ENCODE measurements at places on chromosomes 13 and 19. TPM values are rescaled to one million over a fixed set of nuclear protein-coding genes. Genes with fewer than 3 reads are reported as not detected.

Gene KCNRG
- total RNA-seq, result not detected

DNA sequence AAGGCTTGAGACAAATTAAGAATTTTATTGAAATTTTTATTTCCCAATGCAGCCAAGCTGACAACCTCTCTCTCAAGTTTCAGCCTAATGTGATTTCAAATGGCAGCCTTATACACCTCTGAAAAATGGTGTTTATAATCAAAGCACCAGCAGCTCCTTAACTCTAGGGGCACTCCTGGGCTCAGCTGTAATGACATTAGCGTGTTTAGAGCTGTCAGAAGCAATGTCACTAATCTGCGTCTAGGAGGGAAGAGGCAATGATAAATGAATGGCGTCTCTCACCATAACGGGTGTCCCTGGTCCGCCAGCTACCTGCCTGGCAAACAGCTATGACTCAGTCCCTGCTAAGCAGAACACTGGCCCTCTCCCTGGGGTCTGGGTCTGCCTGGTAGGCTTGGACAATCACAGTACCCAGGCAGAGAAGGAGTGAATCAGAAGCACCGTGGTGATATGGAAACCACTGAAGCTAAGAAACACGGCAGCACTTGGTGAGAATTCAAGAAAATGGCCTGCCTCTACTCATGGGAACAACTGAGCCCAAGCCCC lies 131.8 kb upstream of the VSTM2B start:
- no peak for DNase-seq

DNA sequence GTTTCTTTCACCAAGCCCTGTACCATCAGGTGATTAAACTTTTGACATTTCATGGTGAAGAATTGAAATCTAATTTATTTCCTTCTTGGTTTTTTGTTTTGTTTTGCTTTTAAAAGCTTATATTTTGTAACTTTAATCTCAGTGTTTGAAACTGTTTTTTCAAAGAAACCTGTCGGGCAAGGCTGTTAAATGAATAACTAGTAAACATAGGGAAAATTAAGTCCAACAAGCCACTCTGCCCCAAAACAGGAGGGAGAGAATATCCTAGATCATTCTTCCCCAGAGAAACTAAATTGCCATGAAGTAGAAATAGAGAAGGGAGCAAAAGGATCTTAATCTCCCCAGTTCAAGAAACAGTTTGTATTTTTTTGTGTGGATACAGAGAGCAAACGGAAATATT lies 98.2 kb downstream of the FREM2 start:
- no peak for DNase-seq

- no peak for DNase-seq
Observed at GRCh38 chr13:85666356-85666755, 132.9 kb downstream of the SLITRK6 start.

GRCh38 chr13:20822406-20822805 lies 48.6 kb upstream of the EEF1AKMT1 start:
- DNase-seq, result no peak

DNA sequence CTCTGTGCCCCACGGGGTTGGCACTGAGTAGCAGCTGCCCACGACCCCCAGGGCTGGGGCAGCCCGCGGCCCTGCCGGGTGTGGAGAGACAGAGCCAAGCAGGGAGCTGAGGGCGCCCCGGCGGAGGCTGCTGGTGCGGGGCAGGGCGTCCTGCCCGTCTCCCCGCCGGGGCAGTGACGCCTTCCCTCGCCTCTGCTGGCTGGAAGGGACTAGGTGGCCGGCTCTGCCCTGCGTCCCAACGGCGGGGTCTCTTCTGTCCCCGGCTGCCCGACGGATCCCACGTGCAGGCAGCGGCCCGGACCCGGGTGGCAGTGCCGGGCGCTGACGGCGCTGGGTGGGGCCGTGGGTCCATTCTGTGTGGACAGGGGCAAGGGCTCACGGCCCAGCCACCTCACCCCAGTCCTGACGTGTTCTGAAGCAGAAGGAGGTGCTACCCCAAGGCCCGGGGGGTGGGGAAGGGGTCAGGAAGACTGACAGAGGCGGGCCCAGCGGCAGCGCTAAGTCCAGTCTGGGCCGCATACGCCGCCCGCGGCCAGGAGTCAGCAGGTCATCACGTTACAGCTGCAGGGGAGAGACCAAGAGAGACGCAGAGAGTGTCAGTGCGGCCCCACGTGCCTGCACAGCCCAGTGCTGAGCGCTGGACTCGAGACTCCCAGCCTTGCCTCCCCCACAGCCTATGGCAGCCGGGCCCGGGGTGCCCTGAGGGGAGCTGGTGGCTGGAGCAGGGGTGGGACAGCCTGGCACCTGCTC lies 15.1 kb upstream of the PLPP2 start:
- DNase-seq, result no peak

Gene TEX29
- 2.9 TPM for total RNA-seq

DNA sequence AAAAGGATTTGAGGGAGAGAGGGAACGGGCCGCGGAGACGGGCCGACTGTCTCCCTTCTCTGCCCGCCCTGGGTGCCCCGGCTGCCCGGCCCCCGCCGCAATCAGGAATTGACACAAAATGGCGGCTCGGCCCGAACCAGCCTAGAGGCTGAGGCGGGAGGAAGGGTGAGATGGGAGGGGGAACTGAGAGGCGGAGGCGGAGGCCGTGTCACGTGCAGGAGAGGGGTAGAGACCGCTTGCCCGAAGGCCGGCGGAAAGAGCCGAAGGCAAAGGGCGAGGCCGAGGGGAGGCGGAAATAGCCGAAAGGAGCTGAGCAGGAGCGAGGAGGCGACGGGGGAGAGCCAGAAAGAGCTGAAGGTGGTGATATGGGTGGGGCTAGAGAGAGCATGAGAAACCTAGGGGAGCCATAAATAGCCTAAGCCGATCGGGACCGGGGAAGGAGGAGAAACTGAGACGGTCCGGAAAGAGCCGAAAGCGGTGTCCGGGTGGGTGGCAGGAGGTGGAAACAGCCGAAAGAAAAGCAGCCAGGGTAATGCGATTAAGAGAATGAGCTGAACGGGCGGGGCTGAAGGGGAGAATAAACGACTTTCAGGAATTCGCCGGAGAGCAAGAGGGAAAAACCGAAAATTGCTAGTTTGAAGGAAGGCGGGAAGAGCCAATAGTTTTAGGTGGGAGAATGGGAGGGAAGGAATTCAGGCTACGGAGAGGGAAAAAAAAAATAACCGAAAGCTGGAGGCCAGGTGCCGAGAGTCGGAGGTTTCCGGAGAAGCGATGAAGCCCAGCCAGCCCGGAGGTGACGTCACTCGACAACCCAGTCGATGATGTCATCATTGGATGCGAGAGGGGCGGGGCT lies at the start of gene ZC3H4:
ZC3H4 (minus strand) TSS at position 780 of the 853 bp plus-strand sequence. CDS start 1,192 bp downstream, outside the sequence.
- peak; percentile 99 for DNase-seq

Gene SOX1
- not detected for total RNA-seq

Gene SPRYD7
- total RNA-seq, result 5.4 TPM

DNA sequence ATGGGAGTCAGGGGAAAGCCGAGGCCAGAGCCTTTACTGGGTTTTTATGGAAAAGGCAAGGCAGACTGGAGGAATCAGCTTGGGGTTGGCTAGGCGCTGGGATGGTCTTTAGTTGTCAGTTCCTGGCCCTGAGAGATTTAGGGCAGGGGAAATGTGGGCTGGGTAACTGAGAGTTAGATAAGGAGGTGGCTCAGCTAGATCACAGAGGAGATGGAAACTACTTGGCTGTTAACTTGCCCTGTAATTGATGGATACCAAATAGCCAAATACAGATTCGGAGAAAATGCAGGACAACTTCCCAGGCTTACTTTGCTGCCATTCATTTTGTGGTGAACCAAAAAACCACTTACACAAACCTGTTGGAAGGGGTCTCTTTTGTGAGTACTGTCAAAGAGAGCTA lies 54.0 kb downstream of the LRCH1 start:
- no peak for DNase-seq

- DNase-seq, result no peak
Observed at GRCh38 chr19:1172353-1173158, 1.5 kb downstream of the SBNO2 start.

GRCh38 chr13:110254751-110255553 lies 52.0 kb downstream of the COL4A1 start:
- DNase-seq, result no peak

- no peak for DNase-seq
Observed at GRCh38 chr13:113394339-113394640, 30.4 kb upstream of the GRTP1 start.

Gene ZNF100
- 5.4 TPM for total RNA-seq

DNA sequence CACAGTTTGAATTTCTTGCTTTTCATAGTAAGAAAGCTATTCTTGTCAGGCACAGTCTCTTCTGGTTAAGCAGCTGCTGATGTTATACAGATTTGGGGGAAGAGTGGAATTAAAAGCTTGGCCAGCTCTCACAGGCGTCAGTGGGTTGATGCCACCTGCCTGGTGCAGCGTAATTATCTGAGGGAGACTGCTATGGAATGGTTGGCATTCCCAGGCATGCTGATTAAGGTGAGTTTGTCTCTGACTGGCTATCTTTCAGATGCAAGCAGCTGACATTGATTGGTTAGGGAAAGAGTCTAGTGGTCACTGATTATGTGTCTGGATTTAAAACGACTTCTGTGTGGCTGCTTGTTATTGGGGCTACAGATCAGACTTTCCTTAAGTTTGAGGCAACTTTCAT lies 948.4 kb downstream of the UQCRFS1 start:
- no peak for DNase-seq

GRCh38 chr19:11171144-11171543 lies 15.6 kb upstream of the SPC24 start:
- DNase-seq, result no peak

DNA sequence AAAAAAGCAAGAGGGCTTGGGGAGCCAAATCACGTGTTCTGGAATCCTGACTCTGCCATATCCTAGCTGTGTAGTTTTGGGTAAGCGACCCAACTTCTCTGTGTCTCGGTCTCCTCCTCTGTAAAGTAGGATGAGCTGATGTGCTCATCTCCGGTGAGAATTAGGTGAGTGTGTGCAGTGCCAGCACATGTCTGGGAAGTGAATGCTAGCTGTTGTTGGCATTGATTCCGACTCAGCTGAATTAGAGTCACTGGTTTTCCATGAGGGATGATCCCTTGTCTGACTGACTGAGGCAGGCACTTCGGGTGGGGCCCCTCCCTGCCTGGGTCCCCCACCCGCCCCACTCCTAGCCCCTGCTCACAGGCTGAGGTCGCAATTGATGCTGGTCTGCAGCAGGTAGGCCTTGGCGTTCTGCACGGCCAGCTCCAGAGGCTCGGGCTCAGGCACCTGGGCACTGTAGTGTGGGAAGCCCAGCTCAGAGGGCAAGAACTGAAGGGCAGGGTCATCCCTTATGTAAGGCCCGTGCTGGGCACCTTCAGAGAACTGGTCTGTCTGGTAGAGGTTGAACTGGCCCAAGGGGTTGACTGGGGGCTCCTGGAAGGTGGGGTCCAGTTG lies 835 bp downstream of the RSPH6A start:
- no peak for DNase-seq

DNA sequence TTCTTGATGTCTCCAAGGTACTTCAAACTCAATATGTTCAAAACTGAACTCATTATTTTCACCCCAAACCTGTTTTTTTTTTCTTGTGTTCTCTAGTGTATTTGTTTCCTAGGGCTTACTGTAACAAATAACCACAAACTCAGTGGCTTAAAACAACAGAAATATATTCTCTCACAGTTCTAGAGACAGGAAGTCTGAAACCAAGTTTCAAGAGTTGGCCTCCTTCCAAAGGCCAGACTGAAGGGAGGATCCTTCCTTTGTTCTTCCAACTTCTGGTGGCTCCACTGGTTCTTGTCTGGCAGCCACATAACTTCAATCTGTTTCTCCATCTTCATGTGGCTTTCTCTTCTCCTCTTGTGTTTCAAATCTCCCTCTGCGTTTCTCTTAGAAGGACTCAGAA lies 62.0 kb upstream of the PDCD5 start:
- DNase-seq, result no peak

Gene DMKN
- 237 TPM for total RNA-seq

DNA sequence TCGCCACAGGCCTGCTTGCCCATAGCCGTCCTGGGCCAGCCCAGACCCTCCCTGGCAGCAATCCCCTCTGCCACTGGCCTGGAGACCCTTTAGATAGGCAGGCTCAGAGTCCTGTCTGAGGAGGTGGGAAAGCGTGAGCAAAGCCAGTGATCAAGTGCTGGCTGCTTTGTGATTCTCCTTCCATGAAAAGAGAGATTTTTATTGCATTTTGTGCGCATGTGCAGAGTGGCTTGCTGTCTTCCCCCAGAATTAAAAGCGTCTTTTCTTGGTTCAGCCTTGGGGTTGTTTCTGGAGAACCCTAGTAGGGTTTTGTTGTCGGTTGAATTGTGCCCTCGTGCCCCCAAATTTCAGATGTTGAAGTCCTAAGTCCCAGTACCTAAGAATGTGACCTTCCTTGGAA lies 44.9 kb upstream of the DCT start:
- no peak for DNase-seq
